Left lung (tissue), 14 donors: ENCODE measurements at places on chromosomes 2 and 18.

- no peak for DNase-seq
These were observed 57.5 kb upstream of the CPO start for GRCh38 chr2:206881708-206882410.

GRCh38 chr2:20353241-20353992 lies 2.8 kb upstream of the PUM2 start:
- no peak for DNase-seq

DNA sequence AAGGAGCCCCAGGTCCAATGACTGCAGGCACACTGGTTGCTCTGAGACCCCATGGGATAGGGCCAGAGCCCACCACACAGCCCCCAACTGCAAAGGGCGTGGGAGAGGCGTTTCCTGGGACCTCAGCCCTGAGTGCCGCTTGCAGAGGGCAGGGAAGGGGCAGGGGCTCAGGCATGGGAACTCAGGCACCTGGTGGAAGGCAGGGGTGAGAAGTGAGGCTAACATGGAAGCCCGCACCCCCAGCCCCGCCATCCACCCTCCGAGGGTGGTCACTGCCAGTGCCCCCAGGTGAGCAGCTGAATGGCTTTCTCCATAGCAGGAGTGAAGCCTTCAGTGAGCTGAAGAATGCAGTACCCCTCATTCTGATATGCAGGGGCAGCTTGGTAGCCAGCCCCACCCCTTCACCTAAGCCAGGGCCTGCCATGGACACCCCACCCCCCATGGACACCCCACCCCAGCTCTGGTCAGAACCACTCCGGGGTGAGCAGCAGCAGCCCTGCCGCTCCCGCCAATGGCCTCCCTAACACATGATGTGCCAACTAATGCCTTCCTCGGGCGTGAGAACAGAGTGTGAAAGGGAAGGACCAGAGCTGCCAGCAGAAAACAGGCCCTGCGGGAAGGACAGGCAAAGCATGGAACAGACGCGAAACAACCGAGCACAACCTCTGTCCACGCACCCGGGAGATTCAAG lies 6.6 kb downstream of the KIF1A start:
- DNase-seq, result peak; percentile 27

DNA sequence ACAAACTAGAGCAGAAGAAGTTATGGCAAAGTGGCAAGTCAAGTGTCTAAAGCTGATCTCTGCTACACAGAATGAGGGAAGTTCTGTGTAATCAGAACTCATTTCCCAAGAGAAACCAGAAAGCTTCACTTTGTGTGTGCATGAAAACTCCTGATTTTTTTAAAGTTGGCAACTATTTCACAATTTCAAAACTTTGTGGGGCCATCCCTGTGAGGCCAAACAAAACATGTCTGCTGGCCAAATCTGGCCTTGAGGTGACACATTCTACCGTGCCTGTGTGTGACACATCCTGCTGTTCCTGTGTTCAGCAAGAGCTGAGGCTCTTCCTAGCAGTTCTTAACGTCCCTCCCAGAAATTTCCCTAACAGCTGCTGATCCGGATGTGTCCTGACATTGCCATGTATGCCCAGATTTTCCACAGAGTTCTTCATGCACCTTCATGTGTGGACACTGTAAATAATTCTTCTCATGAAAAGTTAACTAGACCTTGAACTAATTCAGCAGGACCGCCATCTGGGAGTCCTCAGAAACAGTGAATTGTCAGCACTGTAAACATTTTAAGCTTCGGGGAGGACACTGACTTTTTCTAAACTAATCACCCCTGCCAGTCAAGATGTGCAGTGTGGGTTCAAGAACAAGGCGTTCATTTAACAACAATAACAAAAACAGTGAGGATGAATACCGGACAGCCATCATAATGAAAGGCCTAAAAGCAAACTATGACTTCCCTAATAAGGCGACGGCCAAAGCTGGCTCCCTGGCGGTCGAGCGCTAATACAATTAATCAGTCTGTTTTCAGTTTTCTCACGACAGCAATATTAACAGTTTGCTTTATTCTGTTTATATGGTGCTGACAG lies 99.0 kb downstream of the PLEKHM3 start:
- DNase-seq, result peak; percentile 43

GRCh38 chr2:127044165-127044718 lies 62.7 kb downstream of the BIN1 start:
- DNase-seq, result no peak

GRCh38 chr2:18976168-18976961 lies 382.1 kb downstream of the OSR1 start:
- DNase-seq, result no peak

DNA sequence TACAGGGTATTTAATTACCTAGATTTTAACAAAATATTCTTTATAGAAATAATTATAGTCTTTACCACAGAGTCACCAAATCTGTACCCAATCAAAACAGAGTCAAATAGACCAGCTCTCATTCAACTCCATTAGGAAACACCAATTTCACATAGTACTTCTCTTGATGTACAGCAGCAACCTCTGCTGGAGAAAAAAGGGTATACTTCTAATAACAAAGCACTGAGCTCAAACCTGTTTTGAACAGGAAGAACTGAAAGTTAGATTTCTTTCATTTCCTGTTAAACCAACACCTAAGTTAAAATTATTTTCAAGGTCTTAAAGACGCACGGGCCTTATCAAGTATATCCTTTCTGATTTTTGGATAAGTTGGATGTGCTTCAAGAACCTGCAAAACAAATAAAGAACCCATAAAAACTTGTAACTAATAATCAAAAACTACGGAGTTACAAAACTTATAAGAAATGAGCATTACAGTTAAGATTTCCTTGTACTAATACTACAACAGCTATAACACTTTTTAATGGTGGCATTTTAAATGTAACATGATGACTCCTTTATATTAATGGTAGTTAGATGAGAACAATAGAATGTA lies 79.0 kb downstream of the TTC21B start:
- DNase-seq, result no peak

- DNase-seq, result no peak
These were observed 616.6 kb downstream of the METTL4 start for GRCh38 chr18:1954583-1955312.

DNA sequence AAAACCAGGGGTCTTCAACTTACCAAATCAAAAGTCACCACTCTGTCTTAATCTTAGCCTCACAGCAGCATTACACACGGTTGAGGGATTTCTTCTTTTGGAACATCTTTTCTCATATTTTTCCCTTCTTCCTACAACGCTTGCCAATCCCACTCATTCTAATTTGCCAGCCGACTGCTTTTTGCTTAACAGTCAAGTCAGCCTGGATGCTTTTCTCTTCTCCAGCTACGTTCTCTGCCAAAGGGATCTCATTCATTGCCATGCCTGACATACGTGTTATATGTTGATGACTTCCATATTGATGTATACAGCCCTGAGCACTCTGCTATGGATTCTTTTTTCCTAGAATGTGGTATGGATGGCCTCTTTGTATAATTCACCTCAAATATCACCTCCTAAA lies 37.3 kb downstream of the CDH19 start:
- DNase-seq, result no peak

GRCh38 chr2:33134086-33134771 lies 187.5 kb downstream of the LTBP1 start:
- DNase-seq, result peak; percentile 48

GRCh38 chr2:86617153-86617552 lies 6.5 kb downstream of the RNF103 start:
- DNase-seq, result no peak

- DNase-seq, result no peak
These were observed 806.8 kb downstream of the PLCL1 start for GRCh38 chr2:198611201-198611600.

DNA sequence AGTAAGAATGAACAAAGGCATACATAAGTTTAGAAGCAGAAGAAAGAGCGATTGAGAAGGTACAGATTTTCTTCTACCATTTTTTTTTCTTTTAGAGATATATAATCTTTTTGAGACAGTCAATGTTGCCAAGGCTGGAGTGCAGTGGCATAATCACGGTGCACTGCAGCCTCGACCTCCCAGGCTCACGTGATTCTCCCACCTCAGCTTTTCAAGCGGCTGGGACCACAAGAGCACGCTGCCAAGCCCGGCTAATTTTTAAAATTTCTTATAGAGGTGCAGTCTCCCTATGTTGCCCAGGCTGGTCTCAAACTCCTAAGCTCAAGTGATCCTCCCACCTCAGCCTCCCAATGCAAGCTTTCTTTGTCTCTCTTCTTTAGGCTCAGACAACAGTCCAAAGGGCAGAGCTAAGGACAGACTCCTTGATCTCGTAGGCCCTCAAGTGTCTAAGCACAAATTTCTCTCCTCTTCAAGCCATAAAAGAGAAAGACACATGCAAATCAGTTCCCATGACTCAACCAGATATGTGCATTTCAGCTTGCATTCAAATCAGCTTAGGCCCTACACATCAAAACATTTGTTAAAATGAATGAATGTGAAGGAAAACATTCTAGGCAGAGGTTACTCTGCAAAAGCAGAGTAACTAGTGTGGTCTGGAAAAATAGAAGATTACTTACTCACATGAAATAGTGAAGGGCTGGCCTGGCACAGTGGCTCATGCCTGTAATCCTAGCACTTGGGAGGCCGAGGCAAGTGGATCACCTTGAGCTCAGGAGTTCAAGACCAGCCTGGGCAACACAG lies 18.0 kb downstream of the ITSN2 start:
- no peak for DNase-seq

- DNase-seq, result no peak
These were observed 80.7 kb downstream of the PTPN2 start for GRCh38 chr18:12803069-12803936.

DNA sequence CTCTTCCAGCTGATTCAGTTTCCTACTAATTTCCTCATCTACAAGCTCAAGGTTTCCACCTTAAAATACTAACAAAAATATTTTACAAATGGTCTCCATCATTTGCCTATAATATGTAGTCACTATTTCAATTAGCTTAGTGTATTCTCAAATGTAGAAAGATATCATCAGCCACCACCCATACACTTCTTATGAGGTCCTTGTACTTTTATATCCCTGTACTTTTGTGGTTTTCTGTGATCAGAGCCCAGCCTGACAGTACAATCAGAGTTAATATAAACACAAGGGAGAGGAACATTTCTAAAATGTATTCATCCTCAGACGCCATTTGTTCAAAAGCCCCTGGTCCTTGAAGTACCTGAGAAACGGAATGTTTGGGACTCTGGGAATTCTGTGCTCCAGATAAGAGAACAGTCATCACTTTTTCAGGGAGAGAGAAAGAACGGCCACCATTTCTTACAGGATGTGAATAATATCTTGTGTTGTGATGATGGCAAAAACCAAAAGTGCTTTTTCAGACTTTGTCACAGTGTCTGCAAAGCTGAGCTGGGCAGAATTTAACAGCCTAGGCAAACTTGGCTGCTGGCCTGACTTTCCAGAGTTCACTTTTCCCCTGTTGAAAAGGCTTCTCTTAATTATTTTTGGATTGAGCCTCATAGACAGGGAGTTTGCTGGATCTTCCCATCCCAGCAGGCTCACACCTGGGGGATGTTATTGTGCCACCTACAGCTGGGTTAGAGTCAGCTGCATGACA lies 361.7 kb upstream of the ACVR2A start:
- DNase-seq, result no peak

DNA sequence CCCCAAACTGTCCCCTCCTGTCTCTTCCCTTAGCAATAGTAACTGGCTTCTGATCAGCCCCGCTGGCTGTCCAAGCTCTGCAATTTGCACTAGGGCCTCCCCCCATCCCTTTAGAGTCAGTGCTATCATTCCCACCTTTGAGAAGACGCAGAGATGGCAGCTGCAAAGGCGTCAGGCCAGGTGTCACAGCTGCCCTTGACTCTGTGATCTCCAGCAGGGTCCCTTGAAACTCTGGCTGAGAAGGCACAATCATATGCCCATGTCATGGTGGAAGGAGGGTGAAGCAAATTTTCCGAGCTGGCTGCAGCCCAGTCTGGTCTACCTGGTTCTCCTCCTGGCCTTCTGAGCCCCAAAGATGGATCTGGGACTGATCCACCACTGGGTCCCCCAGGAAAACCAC lies 49.2 kb upstream of the TEX51 start:
- DNase-seq, result no peak

- peak; percentile 35 for DNase-seq
These were observed 2.6 kb downstream of the PKP4 start for GRCh38 chr2:158459161-158460003.

- no peak for DNase-seq
These were observed 127.3 kb upstream of the TACR1 start for GRCh38 chr2:75326645-75327044.

DNA sequence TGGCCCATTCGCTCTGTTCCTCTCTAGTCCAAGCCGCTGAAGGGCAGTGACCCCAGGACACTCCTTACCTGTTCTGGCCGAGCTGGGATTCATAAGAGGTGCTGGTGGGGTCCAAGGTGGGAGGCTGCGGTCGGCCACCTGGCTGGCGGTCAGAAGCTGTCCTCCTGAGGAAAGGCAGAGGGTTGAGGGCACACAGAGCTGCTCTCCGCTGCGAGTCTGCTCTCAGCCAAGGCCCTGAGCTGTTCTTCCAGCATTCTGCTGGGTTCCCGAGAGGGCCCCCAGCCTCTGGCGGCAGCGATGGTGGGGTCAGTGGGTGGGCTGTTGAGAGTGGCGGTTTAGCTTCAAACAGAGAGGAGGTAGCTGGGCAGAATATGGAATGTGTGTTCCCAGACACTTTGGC lies 3.8 kb downstream of the PCARE start:
- DNase-seq, result no peak

DNA sequence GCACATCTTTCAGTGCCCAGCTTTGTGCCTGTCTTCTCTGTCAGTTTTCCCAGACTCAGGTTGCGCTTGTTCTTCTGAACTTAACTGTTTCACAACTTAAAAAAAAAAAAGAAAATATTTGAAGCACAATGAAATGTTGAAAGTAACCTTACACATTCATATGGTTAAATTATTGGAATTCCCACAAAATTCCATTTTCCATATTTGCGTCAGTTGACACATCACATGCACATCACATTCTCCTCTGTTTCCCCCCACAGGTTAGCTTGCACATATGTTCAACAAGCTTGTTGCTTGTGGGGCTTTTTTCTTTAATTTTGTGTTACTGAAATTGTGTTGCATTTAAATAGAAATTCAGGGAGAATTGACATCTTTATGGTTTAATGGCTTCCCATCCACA lies 8.3 kb downstream of the MYO1B start:
- DNase-seq, result no peak

DNA sequence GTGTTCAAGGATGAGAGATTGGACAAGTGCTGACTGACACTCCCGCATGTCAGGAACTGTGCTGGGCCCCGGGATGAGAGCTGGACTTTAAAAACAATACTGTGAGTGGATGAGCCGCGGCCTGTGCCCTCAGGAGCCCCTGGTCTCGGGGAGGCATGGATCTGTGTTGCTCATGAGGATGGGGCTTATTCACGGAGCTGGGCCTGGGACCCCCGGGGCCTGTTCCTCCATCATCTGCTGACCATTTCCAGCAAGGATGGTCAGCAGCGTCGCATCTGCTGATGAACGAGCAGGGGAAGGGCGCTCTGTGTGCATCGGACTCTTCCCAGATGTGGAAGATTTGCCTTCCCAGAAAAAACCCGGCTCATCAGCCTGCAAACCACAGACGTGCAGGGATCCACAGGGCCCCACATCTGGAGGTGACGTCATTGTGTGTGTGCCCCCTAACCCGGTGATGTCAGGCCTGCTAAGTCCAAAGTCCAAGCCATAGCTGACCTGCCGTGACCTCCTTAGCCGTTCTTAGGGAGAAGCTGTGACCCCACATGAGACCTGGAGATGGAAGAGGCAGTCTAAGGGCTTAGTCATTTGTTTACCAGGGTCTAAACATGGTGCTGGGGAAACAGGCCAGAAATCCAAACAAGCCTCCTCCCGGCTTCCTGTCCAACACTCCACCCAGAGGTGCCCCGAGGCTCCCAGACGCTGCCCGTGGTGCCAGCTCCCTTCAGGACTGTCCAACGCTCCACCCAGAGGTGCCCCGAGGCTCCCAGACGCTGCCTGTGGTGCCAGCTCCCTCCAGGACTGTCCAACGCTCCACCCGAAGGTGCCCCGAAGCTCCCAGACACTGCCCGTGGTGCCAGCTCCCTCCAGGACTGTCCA lies 143.9 kb downstream of the PXDN start:
- peak; percentile 59 for DNase-seq
